SK-MEL-5 (cell line): ENCODE measurements at places on chromosomes 6 and 20. TPM values are rescaled to one million over a fixed set of nuclear protein-coding genes. Genes with fewer than 3 reads are reported as not detected.

DNA sequence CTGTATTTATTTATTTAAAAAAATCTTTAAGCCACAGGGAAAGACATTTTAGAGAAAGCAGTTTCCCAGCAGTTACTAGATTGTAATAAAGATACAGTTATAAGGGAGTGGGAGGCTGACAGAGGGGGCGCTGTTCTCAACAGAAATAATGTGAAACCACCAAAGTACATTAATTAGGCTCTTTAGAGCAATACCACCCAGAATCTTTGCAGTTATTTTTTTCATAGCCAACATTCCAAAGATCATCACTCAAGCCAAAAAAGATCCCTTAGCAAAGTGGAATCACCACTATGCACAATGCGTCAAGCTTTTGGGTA is 331.3 kb upstream of the DEFB112 start:
- DNase-seq, result peak; percentile 53

DNA sequence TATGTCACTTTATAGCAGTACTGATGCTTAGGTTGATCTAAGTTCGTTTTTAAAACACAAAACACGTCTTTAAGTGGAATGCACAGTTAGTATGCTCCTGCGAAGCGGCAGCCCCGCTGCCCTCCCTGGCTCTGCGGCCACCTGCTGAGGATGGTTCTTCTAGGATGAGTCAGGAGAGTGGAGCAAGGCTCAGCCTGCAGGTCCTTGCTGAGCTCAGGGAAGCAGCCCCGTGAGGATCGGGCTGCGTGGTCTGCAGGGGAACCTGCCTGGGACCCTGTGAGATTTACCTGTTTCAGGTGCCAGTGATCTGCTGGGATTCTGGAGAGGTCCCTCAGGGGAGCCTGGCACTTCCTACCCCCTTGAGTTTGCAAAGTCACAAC is 57.5 kb downstream of the SYNJ2 start:
- DNase-seq, result no peak

DNA sequence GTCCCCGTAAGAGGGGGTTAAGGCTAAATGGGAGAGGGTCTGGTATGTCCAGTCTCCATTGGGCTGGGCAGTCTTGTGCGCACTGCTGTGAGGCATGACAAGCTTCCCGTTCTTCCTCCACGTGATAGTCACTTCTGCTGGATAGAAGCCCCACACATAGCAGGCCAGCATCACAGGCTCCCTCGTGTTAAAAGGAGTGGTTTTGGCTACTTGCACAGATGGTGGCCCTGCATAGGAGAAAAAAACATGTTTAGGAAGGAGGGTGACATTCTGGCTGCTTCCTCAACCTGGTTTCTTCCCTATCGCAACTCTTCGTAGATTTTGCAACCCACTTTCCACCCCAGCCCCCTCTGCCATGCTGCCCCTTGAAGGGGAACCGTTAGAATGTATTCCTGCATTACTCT is 3.6 kb downstream of the HLA-DMB start:
- DNase-seq, result no peak

- DNase-seq, result no peak
Measured at GRCh38 chr6:31877125-31877650, 1.6 kb downstream of the SLC44A4 start.

Gene PTCRA
- total RNA-seq, result 6.2 and 9.7 TPM in 2 replicates
